ENCODE measurements at places on chromosomes 16 and 17.

- H3K36me3 ChIP-seq, result peaks cover 11% of the 10 kb centered on the region
- no peaks in the 10 kb centered on the region for H3K4me1 ChIP-seq
- peak overlapping the region; percentile 85 for H3K27ac ChIP-seq
- H3K4me3 ChIP-seq, result peak overlapping the region; percentile 97
- DNase-seq, result no peak
Observed at GRCh38 chr16:57245472-57246113, 534 bp downstream of the ARL2BP start.

GRCh38 chr17:80565343-80566053, 20.9 kb downstream of the RPTOR start:
- no peaks in the 10 kb centered on the region for H3K36me3 ChIP-seq
- no peak overlapping the region for H3K4me3 ChIP-seq
- H3K4me1 ChIP-seq, result no peaks in the 10 kb centered on the region
- H3K27me3 ChIP-seq, result no peaks in the 10 kb centered on the region

- H3K4me1 ChIP-seq, result no peaks in the 10 kb centered on the region
- DNase-seq, result no peak
- H3K27me3 ChIP-seq, result no peaks in the 10 kb centered on the region
- H3K36me3 ChIP-seq, result no peaks in the 10 kb centered on the region
- H3K27ac ChIP-seq, result no peak overlapping the region
Observed at GRCh38 chr17:29002811-29003210, 3.0 kb downstream of the SEZ6 start.

- H3K27me3 ChIP-seq, result no peaks in the 10 kb centered on the region
- no peaks in the 10 kb centered on the region for H3K36me3 ChIP-seq
- H3K4me1 ChIP-seq, result peaks cover under 1% of the 10 kb centered on the region
Observed at GRCh38 chr16:87048038-87048729, 269.0 kb downstream of the C16orf95 start.

- H3K4me3 ChIP-seq, result peak overlapping the region; percentile 80
- H3K4me1 ChIP-seq, result no peaks in the 10 kb centered on the region
- peak; percentile 71 for DNase-seq
- H3K27ac ChIP-seq, result peak overlapping the region; percentile 93
- H3K36me3 ChIP-seq, result no peaks in the 10 kb centered on the region
Observed at GRCh38 chr16:30609002-30609925, 925 bp downstream of the ZNF689 start.

DNA sequence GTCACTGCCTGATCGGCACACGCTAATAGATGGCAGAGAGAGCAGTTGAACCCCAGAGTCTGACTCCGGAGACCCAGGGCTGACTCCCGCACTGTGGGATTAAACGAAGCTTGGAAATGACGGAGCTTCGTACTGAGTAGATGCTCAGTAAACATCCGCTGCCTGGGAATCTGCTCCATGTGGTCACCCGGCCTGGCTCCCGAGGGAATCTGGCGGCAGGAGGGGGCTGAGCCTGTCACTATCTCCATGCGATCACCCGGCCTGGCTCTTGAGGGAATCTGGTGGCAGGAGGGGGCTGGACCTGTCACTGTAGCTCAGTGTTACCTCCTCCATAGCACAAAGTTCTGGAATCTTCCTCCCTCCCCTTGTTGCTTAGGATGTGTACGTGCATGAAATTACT, 139.7 kb upstream of the CIBAR2 start:
- DNase-seq, result no peak
- no peaks in the 10 kb centered on the region for H3K36me3 ChIP-seq
- H3K4me3 ChIP-seq, result no peak overlapping the region
- no peaks in the 10 kb centered on the region for H3K4me1 ChIP-seq
- no peak overlapping the region for H3K27ac ChIP-seq

DNA sequence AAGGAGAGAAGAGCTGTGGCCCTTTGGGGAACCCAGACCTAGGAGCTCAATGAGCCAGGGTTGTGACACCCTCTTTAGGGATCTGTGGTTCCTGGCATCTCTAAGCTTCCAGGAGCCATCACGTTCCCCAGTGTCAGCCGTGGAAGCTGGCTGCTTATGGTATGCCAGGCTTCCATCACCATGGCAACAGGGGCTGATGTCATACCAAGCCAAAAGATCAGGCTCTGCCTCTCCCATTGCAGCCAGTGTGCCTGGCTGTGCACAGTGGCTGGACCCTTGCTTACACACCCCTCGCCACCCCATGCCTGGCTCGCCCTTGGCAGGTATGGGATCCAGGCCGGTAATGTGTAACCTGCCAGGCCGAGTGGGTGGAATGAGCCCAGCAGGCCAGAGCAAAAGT, 91.1 kb downstream of the SSH2 start:
- H3K27ac ChIP-seq, result no peak overlapping the region
- H3K4me3 ChIP-seq, result no peak overlapping the region
- DNase-seq, result no peak
- no peaks in the 10 kb centered on the region for H3K27me3 ChIP-seq
- H3K36me3 ChIP-seq, result no peaks in the 10 kb centered on the region
- H3K4me1 ChIP-seq, result no peaks in the 10 kb centered on the region

DNA sequence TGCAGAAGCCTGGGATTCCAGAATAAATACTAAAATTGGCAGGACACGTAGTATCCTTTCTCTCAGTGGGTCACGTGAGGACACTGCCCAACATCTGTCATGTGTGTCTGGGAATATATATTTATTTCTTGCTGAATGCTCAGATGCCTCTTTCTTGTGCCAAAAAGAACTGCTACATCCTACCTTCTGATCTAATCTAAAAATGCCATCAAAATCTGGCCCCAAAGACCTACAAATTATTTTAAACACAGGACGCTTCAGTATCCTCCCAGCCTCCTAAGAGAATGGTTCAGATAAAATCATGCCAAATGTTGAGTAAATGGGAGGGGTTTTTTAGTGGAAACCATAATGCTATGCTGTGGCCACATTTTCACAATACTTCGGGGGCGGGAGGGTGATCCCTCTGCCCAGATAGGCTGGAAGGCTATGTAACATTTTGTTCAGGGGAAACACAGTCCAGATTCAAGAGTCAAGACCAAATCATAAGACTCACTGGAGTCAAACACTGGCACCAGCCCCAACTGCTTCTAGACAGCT, 22.9 kb upstream of the CORO6 start:
- no peaks in the 10 kb centered on the region for H3K4me1 ChIP-seq
- H3K4me3 ChIP-seq, result no peak overlapping the region
- no peaks in the 10 kb centered on the region for H3K36me3 ChIP-seq

DNA sequence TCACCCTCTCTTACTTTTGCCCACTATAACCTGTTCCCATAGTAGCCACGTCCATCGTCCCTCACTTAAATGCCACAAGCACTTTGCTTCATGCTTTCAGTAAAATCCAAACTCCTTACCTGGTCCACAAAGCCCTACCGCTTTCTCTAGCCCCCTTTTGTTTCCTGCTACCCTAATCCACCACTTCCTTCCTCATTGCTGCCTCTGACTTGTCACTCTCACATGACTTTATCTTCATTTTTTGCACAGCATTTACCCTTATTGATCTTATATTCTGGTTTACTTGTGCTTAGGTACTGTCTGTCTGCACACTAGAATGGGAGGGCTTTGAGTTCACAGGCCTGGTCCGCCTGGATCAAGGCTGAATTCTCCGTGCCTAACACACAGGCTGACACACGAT, 340.0 kb downstream of the XYLT1 start:
- H3K27me3 ChIP-seq, result no peaks in the 10 kb centered on the region
- H3K4me1 ChIP-seq, result no peaks in the 10 kb centered on the region
- H3K27ac ChIP-seq, result no peak overlapping the region
- H3K36me3 ChIP-seq, result peaks cover 5% of the 10 kb centered on the region

Data from aorta (tissue), 5 donors.